ENCODE measurements at places on chromosomes 1 and 21.

DNA sequence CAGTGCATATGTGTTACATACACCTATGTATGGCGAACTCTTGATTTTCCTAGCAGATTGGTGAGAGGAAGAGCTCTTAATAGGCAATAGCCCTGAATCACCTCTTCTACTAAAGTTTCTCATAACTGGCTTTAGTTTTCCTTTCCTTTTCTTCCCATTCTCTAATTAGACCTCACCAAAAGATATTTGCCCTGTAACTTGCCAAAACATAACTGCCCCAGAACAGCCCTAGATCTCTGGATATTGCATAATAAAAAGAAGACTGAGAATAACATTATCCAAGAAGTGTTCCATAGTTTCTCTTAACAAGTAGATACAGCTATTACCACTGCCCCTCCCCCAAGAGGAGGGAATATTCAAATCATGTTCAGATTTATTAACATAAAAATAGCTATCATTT is 16.3 kb downstream of the SGIP1 start:
- DNase-seq: no peak

DNA sequence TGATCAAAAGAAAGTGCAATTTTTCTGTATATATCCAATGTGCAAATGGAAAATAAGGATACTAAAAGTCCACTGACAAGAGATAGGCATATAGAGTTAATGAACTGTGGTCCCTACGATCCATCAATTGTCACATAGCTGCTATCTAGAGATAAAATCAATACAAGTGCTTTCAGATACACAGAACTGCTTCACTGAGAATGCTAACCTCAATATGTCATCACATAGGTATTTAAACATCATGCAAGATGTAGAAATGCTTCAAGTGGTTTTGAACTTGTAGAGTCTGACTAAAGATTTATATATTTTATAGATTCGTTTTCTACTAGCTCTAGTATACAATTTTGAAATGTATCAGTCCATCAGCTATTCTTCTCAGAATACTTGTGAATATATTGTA is 1604.7 kb downstream of the PLA2G4A start:
- no peak for DNase-seq

DNA sequence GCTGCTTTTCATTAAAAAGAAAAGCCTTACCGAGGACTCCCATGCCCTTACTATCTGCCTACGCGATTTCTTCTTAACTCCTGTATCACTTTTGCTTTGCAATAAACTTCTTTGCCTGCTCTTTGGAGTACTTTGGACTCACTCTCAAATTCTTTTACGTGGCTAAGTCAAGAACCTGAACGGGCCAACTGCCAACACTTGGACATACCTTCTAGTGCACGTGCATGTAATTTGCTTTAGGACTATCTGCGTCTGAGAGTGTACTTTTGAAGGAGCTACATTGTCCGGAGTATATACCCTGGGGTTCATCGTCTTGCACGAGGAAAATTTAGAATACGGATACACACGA is 3.6 kb upstream of the OTUD3 start:
- DNase-seq: no peak

GRCh38 chr1:154578058-154578418 is 10.5 kb downstream of the CHRNB2 start:
- DNase-seq: no peak

GRCh38 chr1:100359139-100359538 is 6.8 kb downstream of the CDC14A start:
- no peak for DNase-seq

DNA sequence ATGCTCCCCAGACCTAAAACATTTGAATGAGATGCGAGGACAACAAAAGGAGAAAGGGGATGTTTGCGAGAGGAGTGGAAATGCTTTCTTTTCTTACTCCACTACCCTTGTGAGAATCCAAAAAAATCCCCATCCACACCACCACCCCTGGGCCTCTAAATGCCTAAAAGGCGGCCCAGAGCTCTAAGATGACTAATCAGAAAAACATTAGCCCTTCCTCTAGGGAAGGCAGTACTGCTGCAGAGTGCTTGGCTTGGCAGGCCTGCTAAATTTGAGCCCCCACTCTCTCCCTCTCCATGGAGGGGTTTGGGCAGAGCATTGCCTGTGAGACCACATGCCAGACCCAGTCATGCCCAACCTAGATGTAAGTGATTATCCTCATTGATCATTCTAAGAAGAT is 347.9 kb downstream of the USH2A start:
- DNase-seq: no peak

DNA sequence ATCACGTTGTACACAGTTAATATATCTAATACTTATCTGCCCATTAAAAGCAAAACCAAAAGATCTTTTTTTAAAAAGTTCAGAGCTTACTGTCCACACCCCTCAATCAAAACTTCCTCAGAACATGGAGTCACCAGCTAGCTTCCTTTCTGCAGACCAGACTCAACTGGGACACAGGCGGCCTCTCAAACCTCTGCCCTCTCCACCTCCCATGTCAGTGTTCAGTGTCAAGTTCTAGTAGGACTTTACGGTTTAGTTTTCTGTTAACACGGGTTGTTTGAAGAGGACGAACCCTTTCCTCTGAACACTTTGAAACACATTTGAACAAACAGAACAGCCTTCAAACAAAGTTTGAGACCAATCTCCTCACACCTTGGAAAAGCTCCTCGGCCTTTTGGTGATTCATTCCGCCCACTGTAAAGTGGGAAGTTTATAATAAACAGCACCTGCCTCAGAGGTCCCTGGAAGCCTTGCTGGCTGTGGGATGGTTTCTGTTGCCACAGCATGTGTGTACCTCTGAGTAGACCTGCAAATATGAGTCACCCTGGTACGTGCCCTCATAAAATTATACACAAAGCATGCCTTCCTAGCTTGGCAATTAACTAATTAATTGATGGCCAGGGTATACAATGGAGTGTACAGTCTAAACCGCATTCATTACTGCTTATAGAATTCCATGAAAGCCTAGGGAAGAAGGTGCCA is 48.4 kb upstream of the SIPA1L2 start:
- DNase-seq: no peak

- DNase-seq: no peak
Observed at GRCh38 chr1:59378621-59379370, 81.9 kb downstream of the FGGY start.

All from effector CD4-positive, alpha-beta T cell (primary cell).